Activated T-cell treated with anti-CD3 and anti-CD28 coated beads, Interleukin-2, amount 50 U/mL, for 4 hours (primary cell): ENCODE measurements at places on chromosomes 1 and 21.

- no peak for DNase-seq
These were observed 3.5 kb downstream of the GAS5 start for GRCh38 chr1:173864179-173864867.

DNA sequence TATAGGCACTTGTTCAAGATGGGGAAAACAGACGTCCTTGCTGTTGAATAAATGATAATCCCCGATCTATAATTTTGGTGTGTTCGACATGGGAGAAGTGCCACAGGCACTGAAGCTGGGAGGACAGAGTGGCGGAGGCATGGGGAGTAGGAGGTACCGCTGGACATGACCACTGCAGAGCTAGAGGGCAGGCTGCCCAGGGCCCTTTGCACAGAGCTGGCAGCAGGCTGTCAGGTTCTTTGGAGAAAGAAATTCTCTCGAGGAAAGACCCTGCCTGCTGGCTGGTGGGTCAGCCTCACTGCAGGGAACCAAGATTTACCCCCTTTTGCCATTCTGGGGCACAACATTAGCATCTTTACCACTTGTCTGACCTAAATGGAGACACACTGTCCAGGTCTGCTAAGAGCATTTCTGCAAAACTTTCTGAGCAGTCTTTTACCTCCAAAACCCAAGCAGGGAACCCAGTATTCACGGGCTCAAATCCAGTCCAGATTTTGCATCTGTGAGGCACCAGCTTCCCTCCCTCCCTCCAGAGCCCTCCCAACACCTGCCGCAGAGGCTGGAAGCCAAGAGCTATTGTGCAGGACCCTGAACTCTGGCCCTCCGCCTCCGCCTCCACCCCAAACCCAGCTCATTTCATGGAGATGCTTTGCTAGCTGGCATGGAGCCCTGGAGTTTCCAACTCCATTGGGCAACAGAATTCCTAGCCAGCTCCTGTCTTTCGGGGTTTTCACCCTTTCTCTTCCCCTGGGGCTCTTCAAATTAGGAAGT lies 142.3 kb downstream of the PLXNA2 start:
- no peak for DNase-seq

GRCh38 chr1:194787001-194787400 lies 1600.6 kb upstream of the B3GALT2 start:
- no peak for DNase-seq

DNA sequence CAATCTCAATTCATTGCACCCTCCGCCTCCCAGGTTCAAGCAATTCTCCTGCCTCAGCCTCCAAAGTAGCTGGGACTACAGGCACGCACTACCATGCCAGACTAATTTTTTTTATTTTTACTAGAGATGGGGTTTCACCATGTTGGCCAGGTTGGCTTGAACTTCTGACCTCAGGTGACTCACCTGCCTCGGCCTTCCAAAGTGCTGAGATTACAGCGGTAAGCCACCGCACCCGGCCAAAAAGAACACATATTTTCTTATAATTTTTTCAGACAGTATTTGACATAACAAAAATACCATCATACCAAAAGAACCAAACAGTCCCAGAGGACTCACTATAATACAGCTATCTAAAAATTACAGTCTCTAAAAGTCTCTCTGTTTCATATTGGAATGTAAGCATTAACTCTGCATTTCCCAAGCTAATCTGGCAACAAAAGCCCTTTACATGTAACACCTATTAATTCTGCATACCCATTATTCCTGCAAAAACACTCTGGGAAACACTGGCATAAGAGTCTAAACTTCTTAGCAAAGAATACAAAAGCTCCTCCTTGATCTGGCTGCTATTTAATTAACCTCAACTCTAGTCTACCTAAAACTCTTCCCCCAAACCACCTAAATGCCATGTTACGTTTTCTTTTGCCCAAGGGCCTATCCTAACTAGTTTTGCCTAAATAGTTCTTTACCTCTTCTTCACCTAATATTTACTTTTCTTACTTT lies 26.9 kb downstream of the WDR26 start:
- DNase-seq = no peak
